ENCODE measurements at places on chromosomes 16 and 17.
A peak's percentile ranks its signal among the peaks of the same experiment; 100 is the strongest.

DNA sequence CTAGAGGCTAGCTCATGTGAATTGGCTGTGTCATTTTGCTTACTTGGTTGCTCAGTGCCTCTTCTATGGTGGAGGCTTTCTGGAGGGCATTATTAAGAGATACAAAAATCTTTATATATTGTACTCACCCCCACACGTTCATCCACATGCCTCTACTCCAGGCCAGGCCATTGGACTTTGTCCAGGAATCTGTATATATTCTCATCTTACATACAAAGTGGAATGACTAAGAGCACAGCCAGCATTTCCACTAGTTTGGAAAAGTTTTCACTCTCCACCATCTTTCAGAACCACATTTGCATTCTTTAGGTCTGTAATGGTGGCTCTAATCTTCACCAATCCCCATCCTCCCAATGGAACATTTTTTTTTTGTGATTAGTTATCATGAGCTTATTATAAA, 4.8 kb upstream of the GLG1 start:
- no peak for DNase-seq

DNA sequence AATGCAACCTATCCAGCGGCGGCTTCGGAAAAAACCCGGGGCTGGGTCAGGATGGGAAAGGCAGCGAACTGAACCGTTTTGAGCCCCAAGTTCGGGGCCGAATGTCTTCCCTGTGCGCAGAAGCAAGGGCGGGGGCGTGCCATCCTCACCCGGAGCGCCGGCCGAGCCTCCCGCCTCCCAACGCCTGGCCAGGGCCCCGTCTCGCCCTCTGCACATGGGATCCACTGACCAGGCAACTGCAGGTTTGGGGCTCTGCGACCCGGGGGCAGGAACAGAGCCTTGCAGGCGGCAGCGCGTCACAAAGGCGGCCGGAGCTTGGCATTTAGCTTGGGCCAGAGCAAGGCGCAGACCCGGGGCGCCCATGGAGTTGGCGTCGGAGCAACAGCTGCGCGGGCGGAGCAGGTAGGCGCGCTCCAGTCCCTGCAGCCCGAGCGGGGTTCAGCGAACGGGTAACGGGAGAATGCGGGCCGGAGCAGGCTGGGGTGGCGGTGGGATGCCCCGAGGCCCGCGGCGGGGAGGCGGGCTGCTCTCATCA, at the start of gene FBXO39:
FBXO39 (plus strand) TSS at position 345 of the 535 bp plus-strand sequence. CDS start 3,654 bp downstream, outside the sequence.
- no peak for DNase-seq

- DNase-seq, result peak; percentile 41
These were observed 55.3 kb downstream of the WDR45B start for GRCh38 chr17:82592767-82593589.

GRCh38 chr16:57815987-57816745, 13.9 kb upstream of the KIFC3 start:
- peak; percentile 97 for DNase-seq

GRCh38 chr16:85583491-85584181, 29.5 kb upstream of the GSE1 start:
- no peak for DNase-seq

- no peak for DNase-seq
These were observed 10.3 kb upstream of the GINS2 start for GRCh38 chr16:85698935-85699558.

GRCh38 chr17:78840530-78840779, 159 bp downstream of the USP36 start:
- no peak for DNase-seq

DNA sequence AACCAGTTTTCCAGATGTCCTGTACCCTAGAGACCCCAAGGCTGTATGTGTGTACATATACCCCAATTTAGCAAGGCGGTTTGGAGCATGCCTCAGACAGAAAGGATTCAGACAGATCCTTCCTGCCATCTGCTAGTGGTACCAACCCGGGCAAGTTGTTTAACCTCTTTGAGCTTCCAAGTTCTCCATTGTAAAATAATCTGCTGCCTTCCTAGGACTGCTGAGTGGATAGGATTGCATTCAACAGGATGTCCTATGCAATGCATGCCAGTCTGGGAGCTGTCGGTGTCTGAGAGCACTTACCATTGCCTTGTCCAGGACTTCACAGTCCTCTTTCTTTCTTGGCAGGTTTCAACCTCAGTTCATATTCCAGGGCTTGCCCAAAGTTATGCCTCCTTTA, 1.9 kb downstream of the CDH13 start:
- DNase-seq, result no peak

GRCh38 chr16:67720236-67720635, 1.1 kb upstream of the GFOD2 start:
- DNase-seq, result no peak

- no peak for DNase-seq
These were observed 750 bp downstream of the ZFHX3 start for GRCh38 chr16:73047221-73047535.

- no peak for DNase-seq
These were observed 3.1 kb downstream of the EVI2A start for GRCh38 chr17:31318298-31318801.

- peak; percentile 84 for DNase-seq
These were observed 90.1 kb upstream of the GSE1 start for GRCh38 chr16:85522842-85523601.

- DNase-seq, result peak; percentile 86
These were observed 21.8 kb upstream of the FOXK2 start for GRCh38 chr17:82497483-82498405.
